Adrenal gland (tissue), 19 donors: ENCODE measurements at places on chromosomes 12 and 14. TPM values are rescaled to one million over a fixed set of nuclear protein-coding genes. Genes with fewer than 3 reads are reported as not detected.
A peak's percentile ranks its signal among the peaks of the same experiment; 100 is the strongest.

KCNJ8 gene
- total RNA-seq = 29.1 TPM

DNA sequence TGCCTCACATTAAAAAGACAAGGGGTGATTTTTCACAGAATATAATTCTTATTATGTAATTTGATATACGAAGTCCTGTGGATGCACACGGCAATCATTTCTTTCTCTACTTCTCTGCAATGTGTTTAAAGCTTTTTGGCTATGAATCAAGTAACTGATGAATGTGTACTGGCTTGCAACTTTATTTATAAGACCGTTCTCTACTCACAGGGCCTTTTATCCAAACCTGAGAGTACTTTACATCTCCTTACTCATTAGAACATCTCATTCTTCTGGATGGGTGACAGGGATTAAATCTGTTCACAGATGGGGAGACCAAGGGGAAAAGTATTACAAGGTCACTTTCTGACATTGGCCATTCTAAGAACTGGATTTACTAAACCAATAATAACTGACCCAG lies 215.8 kb upstream of the DIO2 start:
- DNase-seq = no peak
- no peaks in the 10 kb centered on the region for H3K36me3 ChIP-seq
- no peaks in the 10 kb centered on the region for H3K4me1 ChIP-seq
- no peak overlapping the region for H3K4me3 ChIP-seq

- no peak overlapping the region for H3K27ac ChIP-seq
- no peaks in the 10 kb centered on the region for H3K36me3 ChIP-seq
- no peak overlapping the region for H3K4me3 ChIP-seq
- peaks cover 8% of the 10 kb centered on the region for H3K4me1 ChIP-seq
- H3K27me3 ChIP-seq = no peaks in the 10 kb centered on the region
- DNase-seq = no peak
Measured at GRCh38 chr12:6360080-6360571, 15.2 kb downstream of the SCNN1A start.

DNA sequence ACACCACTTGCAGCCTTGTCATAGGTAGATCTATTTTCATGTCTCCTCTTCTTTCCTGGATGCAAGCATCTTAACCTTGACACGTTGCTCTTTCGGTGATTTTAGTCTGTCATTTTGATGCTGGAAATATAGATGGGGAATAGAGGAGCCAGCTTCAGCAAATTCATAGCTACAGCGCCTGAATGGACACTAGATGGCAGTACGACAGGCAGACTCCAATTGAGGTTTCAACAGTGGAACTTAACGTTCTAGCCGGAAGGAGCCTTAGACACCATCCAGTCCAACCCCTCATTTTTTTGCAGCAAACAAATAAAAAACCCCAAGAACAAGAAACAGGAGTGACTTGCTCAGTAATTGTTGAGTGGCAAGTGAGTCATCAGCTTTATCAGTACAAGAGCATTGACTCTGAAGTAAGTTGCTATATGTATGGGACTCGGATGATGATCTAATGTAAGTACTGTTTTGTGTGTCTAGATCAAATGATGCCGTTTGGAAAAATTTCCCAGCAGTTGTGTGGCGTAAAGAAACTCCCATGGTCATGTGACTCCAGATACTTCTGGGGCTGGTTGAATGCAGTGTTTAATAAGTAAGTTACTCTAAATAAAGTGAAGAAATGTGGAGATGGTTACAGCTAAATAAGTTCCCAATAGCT lies 9.0 kb downstream of the DMAC2L start:
- H3K27ac ChIP-seq = peak overlapping the region; percentile 77
- peaks cover 7% of the 10 kb centered on the region for H3K4me1 ChIP-seq
- no peaks in the 10 kb centered on the region for H3K27me3 ChIP-seq
- H3K36me3 ChIP-seq = peaks cover 23% of the 10 kb centered on the region
- peak overlapping the region; percentile 30 for H3K4me3 ChIP-seq

DNA sequence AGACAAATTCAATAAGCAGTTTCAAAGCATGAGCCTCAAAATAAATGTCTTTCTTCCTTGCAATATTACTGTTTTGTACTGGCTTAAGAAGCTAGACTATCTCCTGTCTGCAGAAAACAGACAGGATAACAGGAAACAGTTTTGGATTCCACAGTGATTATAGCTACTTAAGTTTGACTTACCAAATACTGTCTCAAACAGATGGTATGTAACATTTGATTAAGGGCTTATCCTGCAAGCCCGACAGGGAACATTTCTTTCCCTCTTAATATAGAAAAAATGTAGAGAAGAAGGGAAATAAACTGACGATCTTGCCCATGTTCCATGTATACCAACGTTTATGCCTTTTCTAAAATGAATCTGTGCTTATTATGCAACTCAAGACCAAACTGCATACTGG lies 179.9 kb upstream of the EEA1 start:
- H3K36me3 ChIP-seq = no peaks in the 10 kb centered on the region
- H3K27ac ChIP-seq = no peak overlapping the region
- no peaks in the 10 kb centered on the region for H3K27me3 ChIP-seq
- H3K4me1 ChIP-seq = no peaks in the 10 kb centered on the region

DNA sequence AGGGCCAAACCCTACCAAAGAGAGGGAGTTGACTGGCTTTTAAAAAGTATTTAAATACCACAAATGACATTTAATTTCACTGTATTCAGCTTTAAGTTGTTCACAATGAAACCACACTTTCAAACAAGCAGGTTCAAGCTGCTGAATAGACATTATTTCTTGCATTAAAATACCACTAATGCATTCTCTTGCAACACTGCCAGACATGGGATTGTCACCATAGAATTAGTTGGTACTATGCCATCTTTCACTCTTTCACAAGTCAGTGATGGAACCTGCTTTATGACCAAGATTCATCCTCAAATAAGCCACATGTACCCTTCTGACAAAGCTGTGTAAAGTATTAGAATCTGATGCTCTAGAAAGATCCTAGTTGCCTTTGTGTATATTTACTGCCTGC lies 239.4 kb downstream of the PAWR start:
- no peak overlapping the region for H3K4me3 ChIP-seq
- no peaks in the 10 kb centered on the region for H3K36me3 ChIP-seq
- peak overlapping the region; percentile 85 for H3K27ac ChIP-seq
- no peak for DNase-seq

DNA sequence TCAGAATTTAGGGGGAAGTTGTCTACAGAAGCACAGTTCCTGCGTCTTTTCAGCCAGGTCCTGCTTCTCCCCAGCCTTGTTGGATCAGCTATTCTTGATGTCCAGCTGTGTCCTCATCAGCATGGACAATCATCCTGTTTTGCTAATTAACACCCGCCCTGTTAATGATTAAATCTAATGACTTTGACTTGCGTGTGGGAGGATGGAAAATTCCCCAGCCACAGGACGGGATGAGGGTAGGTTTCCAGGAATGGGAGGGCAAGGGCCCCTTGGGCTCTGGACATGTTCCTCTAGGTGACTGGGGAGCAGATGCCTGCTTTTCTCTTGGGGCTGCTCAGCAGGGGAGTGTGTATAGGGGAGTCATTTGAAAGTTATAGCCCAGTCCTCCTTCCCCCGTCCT lies 5.3 kb upstream of the PPP1R1A start:
- H3K27ac ChIP-seq = no peak overlapping the region
- peaks cover 5% of the 10 kb centered on the region for H3K27me3 ChIP-seq
- no peaks in the 10 kb centered on the region for H3K4me1 ChIP-seq
- no peak overlapping the region for H3K4me3 ChIP-seq
- DNase-seq = no peak
- no peaks in the 10 kb centered on the region for H3K36me3 ChIP-seq
